ENCODE measurements at places on chromosomes 12 and 14. TPM values are rescaled to one million over a fixed set of nuclear protein-coding genes. Genes with fewer than 3 reads are reported as not detected.

KLRB1 gene
- total RNA-seq = not detected

PRPH gene
- not detected for total RNA-seq

PTGR2 gene
- total RNA-seq = 1.1 TPM

CEBPE gene
- not detected for total RNA-seq

MMAB gene
- total RNA-seq = 11.8 TPM

DHH gene
- 0.65 TPM for total RNA-seq

IRAK3 gene
- 13.3 TPM for total RNA-seq

FGF23 gene
- total RNA-seq = not detected

Data from bladder microvascular endothelial cell (primary cell).